ENCODE measurements at places on chromosomes 5 and 9.
A peak's percentile ranks its signal among the peaks of the same experiment; 100 is the strongest.

DNA sequence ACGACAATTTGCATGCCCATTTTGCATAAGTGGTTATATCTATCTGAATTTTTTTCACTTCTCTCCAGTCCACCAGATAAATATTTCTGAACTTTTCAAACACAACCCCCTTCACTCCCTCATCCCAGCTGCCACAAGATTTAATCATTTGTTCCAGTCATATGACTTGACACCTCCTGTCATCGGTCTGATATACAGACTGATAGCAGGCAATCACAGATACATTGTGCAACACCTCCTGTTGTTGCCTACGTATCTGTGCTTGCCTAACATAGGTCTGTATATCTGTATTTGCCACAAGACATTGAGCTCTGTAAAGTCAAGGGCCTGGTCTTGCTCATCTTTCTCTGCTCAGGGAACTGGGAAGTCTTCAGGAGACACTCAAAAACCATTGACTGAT, 65.6 kb downstream of the GNA14 start:
- DNase-seq, result no peak

- no peak for DNase-seq
These were observed 365.9 kb downstream of the DMAC1 start for GRCh38 chr9:7433508-7434292.

GRCh38 chr5:172171118-172171517, 16.9 kb downstream of the STK10 start:
- DNase-seq, result no peak

DNA sequence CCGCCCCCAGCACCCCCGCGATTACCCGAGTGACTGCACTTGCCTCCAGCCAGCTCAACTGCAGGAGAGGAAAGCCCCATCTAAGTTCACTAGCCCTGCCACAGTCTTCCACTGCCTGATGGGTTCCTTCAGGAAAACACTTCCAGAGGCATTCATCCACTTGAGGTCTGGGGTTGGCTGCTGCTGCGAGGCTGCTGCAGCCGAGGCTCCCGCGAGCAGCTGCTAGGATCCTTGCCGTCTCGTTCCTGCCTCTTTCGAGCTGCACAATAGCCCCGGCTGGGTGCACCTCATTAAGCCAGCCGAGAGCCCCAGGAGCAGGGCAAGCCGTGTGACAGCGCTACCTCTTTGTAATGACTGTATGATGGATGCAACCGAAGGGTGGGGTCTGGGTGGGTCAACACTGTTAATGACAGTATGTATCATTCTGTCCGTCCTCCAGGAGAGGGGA, 24.2 kb upstream of the ELAVL2 start:
- DNase-seq, result peak; percentile 48

DNA sequence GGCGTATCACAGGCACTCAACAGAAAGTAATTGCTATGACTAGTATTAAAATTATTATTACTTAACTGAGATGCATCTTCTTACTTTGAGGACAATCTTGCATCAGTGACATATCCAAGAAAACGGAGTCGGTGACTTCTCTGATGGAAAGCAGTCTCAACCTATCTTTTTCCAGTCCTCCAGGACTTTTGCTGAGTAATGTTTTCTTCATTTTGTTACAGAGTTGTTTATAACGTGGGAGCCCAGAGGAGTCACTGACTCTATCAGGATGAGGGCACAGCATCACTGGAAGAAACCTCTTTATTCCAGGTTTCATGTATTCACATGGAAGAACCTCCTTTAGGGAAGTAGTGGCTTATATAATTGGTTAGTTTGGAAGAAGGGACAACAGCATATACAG, 51.5 kb upstream of the MELK start:
- no peak for DNase-seq

- no peak for DNase-seq
These were observed 161.1 kb downstream of the MRPS30 start for GRCh38 chr5:44969825-44970224.

- peak; percentile 46 for DNase-seq
These were observed 8.4 kb downstream of the LHX3 start for GRCh38 chr9:136196404-136197083.

DNA sequence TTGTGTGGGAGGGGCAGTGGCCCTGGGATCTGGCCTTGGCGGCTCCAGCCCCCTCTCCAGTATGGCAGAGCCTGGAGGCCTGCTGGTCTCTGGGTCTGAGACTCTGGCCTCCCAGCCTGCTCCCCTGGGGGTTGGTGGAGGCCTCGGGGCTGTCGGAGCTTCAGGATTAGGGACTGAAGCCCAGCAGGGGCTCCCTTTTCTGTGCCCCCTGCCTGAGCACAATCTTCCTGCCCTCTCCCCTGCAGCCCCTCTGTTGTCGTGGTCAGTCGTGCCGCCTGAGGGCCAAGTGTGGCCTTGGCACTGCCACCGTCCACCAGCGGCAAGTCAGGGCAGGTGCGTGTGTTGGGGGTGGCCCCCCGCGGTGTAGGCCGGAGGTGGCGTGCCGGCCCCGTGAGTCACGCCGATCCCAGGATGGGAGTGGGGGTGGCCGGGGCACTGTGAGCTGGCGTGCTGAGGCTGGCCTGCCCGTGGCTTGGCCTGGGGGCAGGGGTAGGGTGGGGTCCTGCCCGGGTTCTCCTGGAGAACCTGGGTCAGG, 53.6 kb downstream of the RXRA start:
- DNase-seq, result no peak

DNA sequence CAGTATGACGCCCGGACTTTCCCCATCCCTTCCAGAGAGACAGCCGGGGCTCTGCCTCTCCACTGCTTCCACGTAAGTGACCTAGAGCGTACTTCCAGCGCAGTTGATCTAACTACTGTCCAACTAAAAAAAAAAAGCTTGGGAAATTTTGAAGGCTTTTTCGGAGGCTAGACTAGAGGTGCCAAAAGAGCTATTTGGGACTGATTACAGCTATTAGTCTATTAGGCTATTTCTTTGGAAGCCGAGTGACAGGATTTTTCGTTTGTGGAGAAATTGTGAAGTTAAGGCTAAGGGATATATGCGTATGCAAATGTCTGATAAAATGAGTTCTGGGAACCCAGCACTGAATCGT, 1.5 kb downstream of the CCNO start:
- DNase-seq, result no peak

GRCh38 chr9:2621722-2622460, at the start of gene VLDLR:
TSS of gene VLDLR (plus strand) at chr9:2621787. CDS start at chr9:2622190, 403 bp downstream.
- DNase-seq, result peak; percentile 65

DNA sequence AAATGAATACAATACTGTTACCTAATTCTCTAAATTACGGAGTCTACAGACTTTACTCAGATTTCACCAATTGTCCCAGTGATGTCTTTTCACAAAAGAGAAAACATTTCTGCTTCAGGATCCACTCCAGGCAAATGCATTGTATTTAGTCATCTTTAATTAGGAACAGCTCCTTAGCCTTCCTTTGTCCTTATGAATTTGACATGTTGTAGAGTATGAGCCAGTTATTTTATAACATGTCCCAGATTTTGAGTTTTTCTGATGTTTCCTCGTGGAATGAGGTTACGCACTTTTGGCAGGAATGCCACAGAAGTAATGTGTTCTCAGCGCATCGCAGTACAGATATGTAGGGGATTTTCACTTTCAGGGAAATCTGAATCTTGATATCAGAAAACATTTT, 10.5 kb downstream of the HABP4 start:
- DNase-seq, result no peak

DNA sequence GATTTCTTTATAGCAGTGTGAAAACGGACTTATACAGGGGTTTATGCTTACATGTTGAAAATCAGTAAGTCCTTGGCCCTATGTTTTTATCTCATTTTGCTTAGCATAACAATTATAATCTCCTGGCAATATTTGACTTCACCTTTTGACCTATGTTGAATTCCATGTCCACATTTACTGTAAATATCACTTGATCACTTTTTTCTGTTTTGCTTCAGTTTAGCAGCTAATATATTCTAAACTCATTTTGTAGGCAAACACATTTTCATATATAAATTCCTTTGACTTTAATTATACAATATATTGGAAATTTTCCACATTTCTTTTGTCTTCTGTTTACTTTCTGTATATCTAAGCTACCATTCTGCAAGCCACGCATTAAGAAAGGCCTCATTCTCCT, 674.0 kb downstream of the MAT2B start:
- DNase-seq, result no peak

DNA sequence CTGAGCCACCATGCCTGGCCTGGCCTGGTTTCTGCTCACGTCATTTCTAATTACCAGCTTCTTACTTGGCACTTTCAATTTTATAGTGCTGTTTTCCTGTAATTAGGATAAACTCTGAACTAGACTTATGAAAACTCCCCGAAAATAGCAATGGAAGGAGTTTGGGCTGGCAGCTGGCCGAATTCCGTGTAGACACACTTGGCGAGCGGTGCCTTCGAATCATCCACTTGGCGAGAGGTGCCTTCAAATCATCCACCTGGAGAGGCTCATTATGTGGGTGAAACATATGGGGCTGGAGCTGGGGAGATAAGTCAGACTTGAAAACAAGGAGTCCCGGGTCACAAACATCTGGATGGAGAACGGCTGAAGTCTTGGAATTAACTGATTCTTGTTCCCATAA, 203.7 kb downstream of the ROR2 start:
- DNase-seq, result no peak

- DNase-seq, result no peak
These were observed 45.6 kb downstream of the FOXI1 start for GRCh38 chr5:170151097-170151831.
